ENCODE measurements at places on chromosomes 7 and 10. TPM values are rescaled to one million over a fixed set of nuclear protein-coding genes. Genes with fewer than 3 reads are reported as not detected.

- DNase-seq = no peak
These were observed 49.4 kb upstream of the CTBP2 start for GRCh38 chr10:125209591-125210355.

- DNase-seq = no peak
These were observed 183.3 kb downstream of the PTN start for GRCh38 chr7:137160236-137160635.

- DNase-seq = no peak
These were observed 25.8 kb downstream of the WBP1L start for GRCh38 chr10:102769375-102770107.

GRCh38 chr10:28684986-28685580, 7.8 kb downstream of the BAMBI start:
- DNase-seq = no peak

GRCh38 chr7:131957338-131958020, 401.1 kb upstream of the PODXL start:
- no peak for DNase-seq

- DNase-seq = no peak
These were observed 7.8 kb downstream of the PAPSS2 start for GRCh38 chr10:87667493-87667892.

DNA sequence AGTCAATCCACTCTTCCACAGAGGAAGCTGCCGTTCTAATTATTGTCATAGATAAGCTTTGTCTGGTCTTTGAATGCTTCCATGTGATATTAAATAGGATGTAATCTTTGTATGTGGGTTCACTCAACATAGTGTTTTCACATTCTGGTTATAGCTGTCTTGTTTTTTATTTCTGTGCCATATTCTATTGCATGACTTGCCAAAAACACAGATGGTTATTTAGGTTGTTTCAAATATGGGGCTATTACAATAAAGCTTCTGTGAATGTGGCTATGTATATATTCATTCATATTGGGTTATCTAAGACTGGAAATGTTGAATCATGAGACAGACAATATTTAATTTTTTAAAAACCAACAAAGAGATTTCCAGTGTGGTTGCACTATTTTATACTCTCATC, 1109.3 kb upstream of the LRRTM3 start:
- no peak for DNase-seq

- DNase-seq = no peak
These were observed 68.7 kb downstream of the TAX1BP1 start for GRCh38 chr7:27808626-27809025.

DNA sequence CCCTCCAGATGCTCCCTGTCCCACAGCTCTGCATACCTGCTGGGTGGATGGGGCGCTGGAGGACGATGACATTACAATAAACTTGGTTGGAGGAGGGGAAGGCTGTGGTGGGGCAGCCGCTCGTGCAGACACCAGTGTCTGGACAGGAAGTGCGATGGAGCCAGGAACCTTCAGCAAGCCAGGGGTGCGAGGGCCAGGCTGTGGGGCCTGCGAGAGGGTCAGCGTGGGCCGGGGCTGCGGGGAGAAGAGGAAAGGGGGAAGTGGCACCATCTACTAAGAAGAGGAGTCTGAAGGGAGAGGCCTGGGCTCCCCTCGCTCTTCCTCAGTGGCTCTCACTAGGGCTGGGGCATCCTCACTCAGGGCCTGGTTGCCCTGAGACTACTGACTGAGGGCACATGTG, 6.4 kb downstream of the AP4M1 start:
- DNase-seq = no peak

DNA sequence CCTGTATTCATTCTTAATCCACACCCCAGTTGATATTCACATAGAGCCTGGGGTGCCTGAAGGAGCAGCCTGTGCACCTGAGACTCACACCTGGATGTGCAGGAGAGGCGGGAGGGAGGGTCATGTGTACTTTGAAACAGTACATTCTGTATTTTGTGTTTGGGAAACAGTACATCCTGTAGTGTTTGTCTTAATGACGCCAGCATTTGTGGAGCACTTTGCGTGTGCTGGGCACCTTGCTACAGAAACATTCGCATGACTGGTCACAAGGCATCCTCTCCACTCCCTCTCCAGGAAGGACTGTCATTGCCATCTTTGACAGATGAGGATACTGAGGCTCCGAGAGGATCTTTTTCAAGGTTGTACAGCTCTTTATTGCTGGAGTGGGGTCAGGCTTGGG, 132.1 kb downstream of the TACC2 start:
- no peak for DNase-seq

DNA sequence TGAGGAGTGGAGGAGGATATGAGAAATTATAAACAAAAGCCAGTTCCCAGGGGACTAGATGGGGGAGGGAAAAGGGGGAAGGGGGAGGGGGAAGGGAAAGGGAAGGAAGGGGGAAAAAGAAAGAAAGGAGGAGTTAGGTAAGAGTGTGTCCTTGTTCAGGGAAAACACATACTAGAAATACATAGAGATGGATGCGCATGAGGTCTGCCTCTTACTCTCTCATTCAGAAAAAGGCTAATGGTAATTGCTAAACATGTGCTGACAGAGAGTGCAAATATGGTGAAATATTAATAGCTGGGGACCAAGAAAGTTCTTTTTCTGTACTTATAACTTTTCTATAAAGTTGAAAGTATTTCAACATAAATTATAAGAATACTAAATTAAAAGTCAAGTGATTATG, 64.5 kb downstream of the ZFAND4 start:
- no peak for DNase-seq

- no peak for DNase-seq
These were observed 102.5 kb upstream of the RPA3 start for GRCh38 chr7:7820939-7821338.

DNA sequence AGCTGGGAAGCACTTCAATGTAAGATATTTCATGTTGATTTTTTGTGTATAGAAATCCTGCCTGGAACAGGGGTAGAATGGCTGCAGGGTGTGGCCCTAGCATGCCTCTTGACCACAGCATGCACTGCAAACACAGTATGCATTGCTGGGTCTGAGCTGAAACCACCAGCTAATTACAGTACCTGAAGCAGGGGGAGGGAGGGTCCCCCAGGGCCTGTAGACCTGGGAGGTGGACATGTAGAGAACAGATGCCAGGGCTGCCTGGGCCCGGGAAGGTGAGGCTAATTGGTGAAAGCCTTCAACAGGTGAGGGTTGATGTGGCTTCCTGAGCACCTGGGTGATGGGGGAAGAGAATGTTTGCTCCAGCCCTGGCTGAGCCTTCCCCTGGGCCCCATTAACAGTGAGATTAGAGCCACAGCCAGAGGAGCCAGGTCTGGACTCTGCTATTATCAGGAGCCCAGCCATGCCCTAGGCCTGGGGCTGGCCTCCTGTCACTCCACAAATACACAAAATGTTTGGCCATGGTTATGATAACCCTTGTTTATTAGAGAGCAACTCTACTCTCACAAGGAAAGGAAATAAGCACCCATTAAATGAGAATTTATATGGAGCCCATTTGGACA, 83.3 kb downstream of the PLXNA4 start:
- DNase-seq = no peak

DNA sequence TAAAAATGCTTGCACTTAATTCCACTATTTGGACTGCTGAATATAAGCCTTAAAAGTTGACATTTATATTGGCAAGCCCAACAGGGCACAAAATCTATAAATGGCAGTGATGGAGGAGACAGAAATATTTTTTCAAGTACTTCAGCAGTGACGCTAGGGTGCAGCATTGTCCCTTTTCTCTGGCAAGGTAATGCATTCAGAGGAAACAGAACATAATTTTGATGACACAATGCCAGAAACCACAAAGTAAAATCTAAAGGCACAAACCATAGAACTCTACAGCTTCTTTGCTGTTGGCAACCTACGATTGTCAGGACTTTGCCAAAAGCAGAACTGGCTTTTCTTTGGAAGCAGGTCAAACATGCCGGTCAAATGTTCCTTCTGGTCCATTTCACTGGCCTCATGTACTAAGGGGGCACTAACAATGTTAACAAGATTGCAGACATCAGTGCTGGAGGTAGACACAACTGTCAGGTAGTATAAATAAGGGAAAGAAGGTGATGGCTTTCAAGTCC, 30.9 kb upstream of the FAM133B start:
- peak; percentile 82 for DNase-seq

- no peak for DNase-seq
These were observed 104.2 kb downstream of the KIF20B start for GRCh38 chr10:89805599-89806013.

- DNase-seq = peak; percentile 85
These were observed 20.0 kb upstream of the CRYGN start for GRCh38 chr7:151459726-151460473.

GRCh38 chr7:71804256-71804655, 607.9 kb downstream of the CALN1 start:
- no peak for DNase-seq

DNA sequence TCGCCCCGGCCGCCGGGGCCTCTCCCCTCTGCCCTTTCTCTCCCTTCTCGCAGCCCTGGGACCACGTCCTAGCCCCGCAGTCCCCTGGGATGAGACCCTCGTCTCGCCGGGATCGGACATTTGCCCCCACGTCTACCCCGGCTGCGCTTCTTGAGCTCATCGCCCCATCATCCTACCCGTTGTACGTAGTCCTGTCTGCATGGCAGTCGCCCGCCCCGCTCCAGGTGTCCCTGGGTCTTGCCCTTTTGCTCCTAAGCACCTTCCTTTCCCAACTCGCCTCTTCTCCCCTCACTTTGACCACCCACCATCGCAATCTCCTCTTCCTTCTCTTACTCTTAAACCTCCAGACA, 582 bp downstream of the TPST1 start:
- DNase-seq = no peak

- DNase-seq = no peak
These were observed 914 bp downstream of the ZNF37A start for GRCh38 chr10:38094927-38095574.

DNA sequence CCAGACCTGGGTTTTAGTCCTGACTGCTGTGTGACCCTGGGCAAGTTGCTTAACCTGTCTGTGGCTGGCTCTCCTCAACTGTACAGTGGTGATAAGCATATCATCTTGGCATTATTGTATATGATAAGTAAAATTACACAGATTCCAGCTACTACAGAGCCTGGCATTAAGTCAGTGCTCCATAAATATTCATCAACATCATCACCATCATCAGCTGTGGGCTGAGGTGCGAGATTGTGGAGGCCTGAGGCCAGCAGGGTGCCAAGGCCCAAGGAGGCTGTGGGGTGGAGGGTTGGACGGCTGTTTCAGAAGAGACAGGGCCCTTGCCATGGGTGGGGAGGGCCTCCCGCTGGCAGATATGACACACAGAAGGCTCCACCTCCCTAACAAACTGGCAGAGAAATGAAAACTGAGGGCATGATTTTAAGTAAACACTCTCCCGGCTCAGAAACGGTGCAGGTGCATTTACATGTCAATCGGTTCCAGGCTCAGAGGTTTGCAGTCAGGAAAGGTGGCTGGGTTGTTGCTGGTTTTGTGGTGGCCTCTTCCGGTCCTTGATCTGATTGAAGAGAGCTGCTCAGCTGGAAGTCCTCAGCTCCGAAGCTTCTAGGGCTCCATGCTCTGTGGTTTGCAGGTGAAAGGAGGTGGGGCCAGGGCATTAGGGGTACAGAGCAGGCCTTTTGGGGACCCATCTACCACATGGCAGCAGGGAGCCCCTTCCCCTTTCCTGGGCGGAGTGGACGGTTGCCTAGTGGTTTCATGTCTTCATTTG, 10.2 kb downstream of the CRYGN start:
- no peak for DNase-seq

- no peak for DNase-seq
These were observed 33.5 kb upstream of the PDZD8 start for GRCh38 chr10:117408436-117409384.

GRCh38 chr7:80923211-80923612, 4.4 kb upstream of the SEMA3C start:
- DNase-seq = no peak

DNA sequence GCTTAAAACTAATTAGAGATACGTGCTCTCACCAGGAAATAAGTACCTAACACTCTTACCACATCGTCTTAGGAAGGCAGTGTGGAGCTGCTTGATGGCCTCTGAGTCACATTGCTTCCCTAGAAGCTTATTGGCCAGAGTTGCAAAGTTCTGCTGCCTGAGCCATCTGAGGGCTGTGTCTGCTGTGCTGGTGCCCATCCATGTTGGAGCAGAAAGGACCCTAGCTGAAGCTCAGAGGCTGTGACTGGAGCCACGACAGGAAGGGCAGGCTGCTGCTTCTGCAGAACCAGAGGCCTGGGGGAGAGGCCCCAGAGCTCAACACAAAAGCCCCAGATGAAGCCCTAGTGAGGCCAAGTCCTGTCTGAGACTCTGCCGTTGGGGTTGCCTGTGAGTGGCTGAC, 64.8 kb upstream of the IGFBP3 start:
- no peak for DNase-seq

DNA sequence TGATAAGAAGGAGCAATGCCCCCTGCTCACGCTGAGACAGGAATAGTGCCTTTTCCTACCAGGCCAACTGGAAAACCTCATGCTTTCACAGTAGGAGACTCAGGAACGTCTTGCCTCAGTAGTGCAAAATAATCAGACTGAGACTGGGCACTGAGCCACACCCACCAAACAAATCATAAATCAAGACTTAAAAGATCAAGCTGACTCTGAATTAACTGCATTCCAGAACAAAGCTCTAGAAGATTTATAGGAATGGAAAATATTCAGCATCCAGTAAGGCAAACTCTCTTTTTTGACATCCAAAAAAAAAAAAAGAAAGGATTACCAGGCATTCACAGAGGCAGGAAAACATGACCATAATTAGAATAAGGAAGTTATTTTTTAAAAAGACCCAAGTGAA, 30.5 kb upstream of the SLC18A3 start:
- no peak for DNase-seq

SPDYE16 gene
- 0.16 TPM for total RNA-seq

LRRD1 gene
- 0.51 TPM for total RNA-seq

UTF1 gene
- not detected for total RNA-seq

FFAR4 gene
- 0.16 TPM for total RNA-seq

GPR37 gene
- 0.99 TPM for total RNA-seq

SH3PXD2A gene
- total RNA-seq = 55.9 TPM

FOXI2 gene
- 0.48 TPM for total RNA-seq

HOXA10 gene
- 1.5 TPM for total RNA-seq

CYP2C9 gene
- not detected for total RNA-seq

TMEM139 gene
- total RNA-seq = 1.2 TPM

DOCK4 gene
- 94.3 TPM for total RNA-seq

UPK3B gene
- total RNA-seq = 1.6 TPM

IRF5 gene
- 9.6 TPM for total RNA-seq

SPDYE8 gene
- total RNA-seq = not detected
